Stimulated activated CD8-positive, alpha-beta memory T cell treated with anti-CD3 and anti-CD28 coated beads, Interleukin-12 subunit alpha, Interleukin-12 subunit beta, amount 100 ng/mL, for 1 hour (primary cell): ENCODE measurements at places on chromosomes 4 and X.

DNA sequence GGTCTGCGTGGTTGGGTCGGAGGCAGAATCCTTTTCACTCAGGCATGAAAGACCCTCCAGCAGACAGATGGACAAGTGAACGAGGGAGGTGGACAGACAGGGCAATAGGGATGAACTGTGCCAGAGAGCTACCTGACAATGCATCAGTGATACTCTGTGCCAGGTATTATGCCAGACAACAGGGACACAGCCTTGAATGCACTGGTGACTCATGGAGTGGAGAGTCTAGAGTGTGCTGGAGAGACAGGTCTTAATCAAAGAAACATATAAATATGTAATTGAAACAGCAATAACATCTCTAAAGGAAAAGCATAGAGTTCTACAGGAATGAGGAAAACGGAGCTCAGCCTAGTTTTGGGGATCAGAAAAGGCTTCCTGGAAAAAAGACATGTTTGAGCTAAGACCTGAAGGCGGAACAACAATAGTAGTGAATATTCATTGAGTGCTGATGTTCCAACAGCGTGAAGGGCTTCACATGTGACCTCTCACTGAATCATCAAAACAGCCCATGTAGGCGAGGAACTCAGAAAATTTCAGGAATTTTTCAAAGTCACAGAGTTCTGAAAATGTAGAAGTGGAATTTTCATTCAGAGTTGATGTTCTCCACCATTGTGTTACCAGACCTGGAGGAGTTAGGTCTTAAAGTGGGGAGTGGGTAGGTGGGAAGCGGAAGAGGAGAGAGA lies 20.0 kb upstream of the FGFBP2 start:
- DNase-seq = no peak

DNA sequence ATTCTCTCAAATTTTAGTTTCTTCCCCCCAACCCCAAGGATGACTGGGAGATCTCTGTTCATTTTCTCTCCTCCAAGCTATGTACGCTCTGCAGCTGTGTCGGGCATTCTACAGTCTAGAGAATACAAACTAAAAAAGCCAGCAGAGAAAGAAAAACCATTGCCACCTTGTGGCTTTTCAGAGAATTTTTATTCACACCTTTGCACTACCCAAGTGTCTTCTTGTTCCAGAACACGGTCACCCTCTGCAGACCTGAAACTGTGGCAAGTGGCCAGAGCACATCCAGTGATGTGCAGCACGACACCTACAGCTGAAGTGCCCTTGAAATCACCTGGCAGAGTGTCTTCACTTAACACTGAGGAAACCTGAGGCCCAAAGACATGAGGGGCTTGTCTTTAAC lies 68.6 kb downstream of the CHST7 start:
- no peak for DNase-seq

DNA sequence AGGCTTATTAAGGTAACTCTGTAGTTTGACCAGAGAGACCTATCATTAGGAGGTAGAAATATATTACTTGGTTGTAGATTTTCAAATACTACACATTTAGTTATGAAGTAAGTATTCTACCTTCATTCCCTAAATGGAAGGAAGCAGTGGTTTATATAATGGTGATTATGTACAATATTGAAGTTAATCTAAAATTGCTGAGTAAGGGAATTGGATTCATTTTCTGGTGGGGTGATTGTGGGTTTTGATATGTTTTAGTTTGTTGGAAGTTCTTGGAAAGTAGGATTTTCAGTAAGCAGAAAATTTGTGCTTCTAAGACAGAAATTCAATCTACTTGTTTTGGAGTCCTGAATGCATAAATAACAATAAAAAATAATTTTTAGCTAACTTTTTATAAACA lies 1830.9 kb upstream of the ADGRL3 start:
- no peak for DNase-seq

DNA sequence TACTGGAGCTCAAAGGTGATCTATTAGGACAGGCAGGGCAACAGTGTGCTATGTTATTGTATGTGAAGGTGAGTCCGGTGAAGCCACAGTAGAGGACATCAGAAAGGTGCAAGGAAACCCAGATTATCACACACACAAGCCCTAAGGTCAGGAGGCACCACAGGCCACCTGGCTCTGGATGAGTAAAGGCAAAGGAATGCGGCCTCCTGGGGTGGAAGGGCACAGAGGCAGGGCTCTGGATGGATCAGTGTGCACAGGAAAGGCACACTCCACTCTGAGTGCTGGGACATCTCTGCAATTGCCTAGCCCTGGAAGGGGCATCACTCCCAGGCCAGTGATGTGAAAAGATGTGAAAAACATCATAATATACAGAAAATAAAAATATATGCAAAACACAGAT lies 683.5 kb downstream of the TRIML1 start:
- no peak for DNase-seq

DNA sequence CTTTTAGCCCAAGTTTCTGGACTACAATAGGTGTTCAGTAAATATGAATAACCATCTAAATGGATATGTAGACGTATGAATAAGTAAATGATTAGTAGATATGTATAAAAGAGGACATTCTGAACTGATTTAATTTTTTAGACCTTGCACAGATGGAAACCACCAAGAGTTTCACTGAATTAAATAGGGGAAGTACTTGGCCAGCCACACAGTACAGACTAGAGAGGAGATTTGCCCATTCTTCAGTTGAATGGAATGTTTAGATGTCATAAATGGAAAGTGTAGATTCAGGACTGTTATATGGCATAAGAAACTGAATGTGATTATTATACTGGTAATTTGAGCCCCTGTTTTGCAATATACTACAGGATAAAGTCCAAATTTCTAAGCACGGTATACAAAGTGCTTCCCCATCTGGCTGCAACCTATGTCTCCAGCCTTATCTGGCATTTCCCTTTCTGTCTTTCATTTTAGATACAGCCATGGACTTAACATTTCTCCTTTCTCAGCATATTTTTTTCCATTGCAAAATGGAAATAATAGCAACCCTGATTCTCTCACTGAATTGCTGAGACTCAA lies 137.8 kb upstream of the HS3ST1 start:
- DNase-seq = no peak

GRCh38 chr4:159107203-159107925 lies 4.5 kb downstream of the RAPGEF2 start:
- no peak for DNase-seq

GRCh38 chr4:167196344-167197012 lies 37.8 kb downstream of the SPOCK3 start:
- DNase-seq = no peak

GRCh38 chrX:18962329-18962728 lies 21.6 kb downstream of the PHKA2 start:
- no peak for DNase-seq

DNA sequence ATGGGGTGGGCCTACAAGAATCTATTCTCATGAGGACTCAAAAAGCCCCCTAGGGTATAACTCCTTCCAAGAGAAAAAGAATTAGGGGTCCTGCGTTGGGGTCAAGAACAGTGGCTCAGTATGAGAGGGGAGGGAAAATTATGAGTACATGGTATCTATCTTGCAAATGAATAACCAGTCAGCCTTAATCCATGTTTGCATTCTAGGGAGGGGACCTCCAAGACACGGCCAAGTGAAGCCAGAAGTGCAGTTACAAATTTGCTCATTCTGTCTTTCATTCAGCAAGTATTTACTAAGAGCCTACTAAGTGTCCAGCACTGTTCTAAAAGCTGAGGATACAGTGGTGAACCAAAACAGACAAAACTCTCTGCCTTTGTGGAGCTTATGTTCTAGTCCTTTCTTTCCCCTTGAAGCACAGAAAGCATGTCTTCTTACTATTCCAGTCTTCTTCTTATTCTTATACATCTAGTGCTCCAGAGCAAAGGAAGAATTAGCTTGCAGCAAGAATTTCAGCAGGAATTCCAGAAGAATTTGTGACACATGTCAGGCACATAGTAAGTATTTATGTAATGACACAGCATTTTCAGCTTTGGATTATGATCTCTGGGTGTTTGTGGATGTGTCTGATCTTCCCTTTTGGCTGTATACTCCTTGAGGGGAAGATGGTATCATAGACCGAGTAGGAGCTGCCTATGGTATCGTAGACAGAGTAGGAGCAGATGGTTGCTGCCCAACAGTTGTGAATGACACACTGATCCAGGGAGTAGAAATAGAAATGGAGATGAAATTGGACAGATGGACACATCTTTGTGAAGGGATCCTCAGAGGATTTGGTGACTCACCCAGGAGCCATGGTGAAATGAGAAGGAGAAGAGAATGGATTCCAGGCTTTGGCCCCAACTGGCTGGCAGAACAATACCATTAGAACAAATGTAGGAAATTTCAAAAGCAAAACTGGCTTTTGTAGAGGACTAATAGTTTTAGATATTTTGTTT lies 75.9 kb downstream of the COQ2 start:
- no peak for DNase-seq

GRCh38 chr4:155271557-155271956 lies 63.1 kb downstream of the NPY2R start:
- no peak for DNase-seq

GRCh38 chrX:17798921-17799320 lies 61.6 kb downstream of the SCML1 start:
- DNase-seq = no peak

GRCh38 chr4:78864405-78865024 lies 74.7 kb downstream of the PAQR3 start:
- DNase-seq = no peak

DNA sequence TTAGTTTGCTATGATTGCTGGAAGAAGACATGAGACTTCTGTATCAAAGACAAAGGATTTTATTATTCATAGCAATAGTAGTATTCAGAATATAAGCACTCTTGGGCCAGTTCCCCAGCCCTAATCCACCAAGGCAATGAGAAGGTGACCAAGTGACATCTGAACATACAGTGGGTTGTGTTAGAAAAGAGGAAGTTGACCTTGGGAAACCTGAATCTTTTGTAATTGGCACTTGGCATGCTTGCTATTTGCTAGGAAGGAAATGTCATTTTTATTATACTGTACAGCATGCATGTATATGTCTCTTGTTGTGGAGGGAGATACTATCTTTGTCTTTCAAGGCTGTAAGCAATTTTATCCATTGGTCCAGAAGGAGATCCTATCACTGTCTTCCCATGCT lies 216.1 kb upstream of the FAT1 start:
- no peak for DNase-seq

- DNase-seq = no peak
Observed at GRCh38 chr4:174365018-174365587, 81.4 kb downstream of the CEP44 start.

DNA sequence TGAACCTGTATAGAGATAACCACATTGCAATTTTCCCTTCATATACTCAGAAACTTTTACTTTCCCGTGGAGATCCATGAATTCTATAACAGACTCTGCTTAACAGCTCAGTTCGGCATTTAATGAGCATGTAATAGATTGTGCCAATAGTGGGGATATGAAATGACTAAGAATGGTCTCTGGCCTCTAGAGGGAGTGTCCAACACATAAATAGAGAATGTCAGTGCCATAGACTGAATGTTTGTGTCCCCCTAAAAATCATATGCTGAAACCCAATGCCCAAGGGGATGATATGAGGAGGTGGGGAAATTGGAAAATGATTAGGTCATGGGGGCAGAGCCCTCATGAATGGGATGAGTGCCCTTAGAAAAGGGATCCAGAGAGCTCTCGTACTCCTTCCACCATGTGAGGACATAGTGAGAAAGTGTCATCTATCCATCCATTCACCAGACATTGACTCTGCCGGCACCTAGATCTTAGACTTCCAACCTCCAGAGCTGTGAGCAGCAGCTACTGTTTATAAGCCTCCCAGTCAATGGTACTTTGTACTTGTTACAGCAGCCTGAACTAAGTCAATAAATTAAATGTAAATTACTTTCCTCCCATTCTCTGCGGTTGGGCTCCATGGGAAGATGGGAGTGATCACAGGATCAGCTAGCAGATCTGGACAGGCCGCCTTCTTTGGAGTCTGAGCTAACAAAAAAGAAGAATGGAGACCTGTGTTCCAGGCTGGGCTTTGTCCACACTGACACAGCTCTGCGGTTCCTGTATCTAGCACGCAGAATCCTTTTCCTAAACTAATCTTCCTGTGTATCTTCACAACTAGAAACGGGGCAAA lies 28.1 kb upstream of the HPSE start:
- DNase-seq = no peak

- no peak for DNase-seq
Observed at GRCh38 chr4:85703096-85703495, 228.1 kb downstream of the ARHGAP24 start.
